ENCODE measurements at places on chromosomes 13 and 19.

DNA sequence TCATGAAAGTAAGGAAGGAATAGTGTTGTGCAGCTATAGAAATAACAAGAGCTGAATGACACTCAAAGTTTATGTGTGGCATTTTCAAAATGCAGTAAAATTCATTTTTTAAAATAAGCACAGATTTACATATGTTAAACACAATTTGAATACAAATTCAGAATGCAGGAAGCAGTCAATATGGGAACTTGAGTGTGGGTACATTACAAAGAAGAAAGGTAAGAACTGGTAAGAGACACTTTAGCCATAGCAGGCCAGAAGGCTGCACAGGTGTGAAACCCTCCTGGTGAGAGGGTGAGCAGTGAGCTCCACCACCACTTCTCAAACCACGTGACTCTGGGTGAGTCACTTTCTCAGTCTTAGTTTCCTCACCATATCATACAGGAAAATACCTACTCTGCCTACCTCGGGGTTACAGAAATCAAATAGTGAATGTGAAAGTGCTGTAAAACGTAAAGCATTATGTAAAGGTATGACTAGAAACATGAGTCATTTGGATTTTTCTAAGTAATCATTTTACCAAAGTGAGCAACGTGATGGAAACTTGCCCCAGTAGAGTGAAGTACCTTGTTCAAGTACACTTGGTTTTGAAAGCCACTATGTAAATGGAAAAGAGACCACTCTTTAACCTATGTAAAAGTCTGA is 40.5 kb downstream of the USP12 start:
- no peak for DNase-seq

GRCh38 chr13:36068566-36068965 is 62.6 kb downstream of the DCLK1 start:
- no peak for DNase-seq

DNA sequence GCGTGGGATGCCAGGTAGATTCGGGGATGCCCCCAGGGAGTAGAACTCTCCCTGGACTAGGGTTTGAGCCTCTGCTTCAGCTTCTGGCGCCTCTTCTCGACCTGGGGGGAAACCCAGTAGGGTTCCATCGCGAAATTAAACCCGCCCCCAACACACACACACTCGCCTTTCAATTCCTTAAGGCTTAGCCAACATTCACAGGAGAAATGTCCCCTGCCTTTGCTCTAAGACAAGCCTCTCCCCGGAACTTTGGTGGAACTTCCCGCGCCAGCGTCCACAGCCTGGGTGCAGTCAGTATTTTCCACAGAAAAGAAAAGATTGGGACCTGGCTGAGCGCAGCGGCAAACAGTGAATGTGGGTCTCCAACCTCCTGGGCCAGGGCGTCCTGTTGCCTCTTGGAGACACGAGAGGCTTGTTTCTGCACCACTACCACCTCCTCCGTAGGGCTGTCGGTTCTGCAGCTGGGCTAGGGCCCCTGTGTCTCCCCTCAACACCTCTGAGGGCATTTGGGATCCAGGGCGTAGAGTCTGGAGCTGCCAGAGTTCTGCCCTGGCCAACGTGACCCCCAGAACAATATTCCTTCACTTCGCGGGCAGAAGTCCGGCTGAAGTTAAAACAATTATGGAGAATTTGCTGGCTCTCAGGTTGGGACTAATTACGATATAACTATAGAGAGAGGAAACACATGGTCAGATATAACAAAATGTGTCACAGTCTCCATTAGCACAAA is 3.2 kb downstream of the PDX1 start:
- no peak for DNase-seq

DNA sequence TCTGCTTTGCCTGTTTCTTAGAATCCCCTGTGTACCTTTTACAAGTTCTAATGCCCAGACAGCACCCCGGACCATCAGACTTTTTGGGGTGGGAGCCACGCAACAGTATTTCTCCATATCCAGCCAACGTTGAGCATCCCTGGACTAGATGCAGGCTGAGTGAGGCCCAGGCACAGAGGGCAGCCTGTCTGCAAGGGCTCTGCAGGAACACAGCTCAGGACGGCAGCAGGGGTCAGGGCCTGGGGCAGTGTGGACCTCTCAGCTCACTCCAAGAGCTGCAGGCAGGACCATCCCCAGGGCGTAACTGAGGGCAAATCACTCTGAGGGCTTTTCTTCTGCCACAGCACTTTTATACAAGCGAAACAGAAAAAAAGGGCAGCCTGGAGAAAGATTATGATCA is 95.8 kb downstream of the DNAJC15 start:
- DNase-seq: no peak

- no peak for DNase-seq
Measured at GRCh38 chr19:29873801-29874575, 62.2 kb downstream of the CCNE1 start.

DNA sequence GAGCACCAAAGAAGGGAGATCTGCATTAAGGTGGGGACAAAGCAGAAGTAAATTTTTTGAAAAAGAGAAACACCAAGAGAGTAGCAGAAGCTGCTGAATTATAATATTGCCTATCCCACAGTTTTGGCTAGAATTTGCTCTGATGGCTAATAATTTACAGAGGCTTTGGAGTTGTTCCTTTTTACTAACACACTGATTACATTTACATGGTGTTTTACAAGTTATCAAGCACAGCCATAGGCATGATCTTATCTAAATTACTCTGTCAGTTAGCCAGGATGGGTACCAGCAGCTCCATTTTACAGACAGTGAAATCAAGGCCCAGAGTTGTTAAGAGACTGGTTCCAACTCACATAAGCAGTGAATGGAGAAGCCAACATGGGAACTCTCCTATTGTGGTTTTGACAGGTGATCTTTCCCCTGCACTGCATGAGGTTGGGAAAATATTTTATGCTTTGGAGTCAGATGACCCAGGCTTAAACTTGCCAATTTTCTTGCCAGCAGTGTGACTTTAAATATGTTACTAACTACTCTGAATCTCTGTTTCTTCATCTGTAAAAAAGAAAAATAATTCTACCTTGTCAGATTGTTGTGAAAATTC is 33.5 kb upstream of the ESD start:
- DNase-seq: no peak

GRCh38 chr13:29752175-29752574 is 98.2 kb downstream of the UBL3 start:
- no peak for DNase-seq

- no peak for DNase-seq
Measured at GRCh38 chr13:27133889-27134288, 37.7 kb downstream of the USP12 start.

GRCh38 chr13:24004142-24004899 is 107.0 kb upstream of the C1QTNF9B start:
- no peak for DNase-seq

- no peak for DNase-seq
Measured at GRCh38 chr19:49065905-49066512, 1.4 kb upstream of the NTF4 start.

GRCh38 chr19:8311461-8312260 is 3.5 kb upstream of the CD320 start:
- no peak for DNase-seq

- DNase-seq: no peak
Measured at GRCh38 chr13:36090592-36090991, 40.6 kb downstream of the DCLK1 start.

- no peak for DNase-seq
Measured at GRCh38 chr19:31356587-31357314, 7.5 kb upstream of the TSHZ3 start.

DNA sequence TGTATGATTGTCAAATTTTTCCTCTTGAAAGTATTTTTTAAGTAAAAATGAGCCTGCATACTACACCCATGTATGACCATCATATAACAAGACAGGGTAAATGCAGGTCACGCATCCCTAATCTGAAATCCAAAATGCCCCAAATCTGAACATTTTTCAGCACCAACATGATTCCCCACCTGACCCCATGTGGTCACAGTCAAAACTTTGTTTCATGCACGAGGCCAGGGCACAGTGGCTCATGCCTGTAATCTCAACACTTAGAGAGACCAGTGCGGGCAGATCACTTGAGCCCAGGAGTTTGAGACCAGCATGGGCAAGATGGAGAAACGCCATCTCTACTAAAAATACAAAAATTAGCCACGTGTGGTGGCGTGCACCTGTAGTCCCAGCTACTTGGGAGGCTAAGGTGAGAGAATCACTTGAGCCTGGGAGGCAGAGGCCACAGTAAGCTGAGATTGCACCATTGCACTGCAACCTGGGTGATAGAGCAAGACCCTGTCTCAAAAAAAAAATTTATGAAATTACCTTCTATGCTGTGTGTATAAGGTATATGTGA is 63.7 kb upstream of the NPAS1 start:
- no peak for DNase-seq

- no peak for DNase-seq
Measured at GRCh38 chr19:7602935-7603497, 7.4 kb downstream of the CAMSAP3 start.

DNA sequence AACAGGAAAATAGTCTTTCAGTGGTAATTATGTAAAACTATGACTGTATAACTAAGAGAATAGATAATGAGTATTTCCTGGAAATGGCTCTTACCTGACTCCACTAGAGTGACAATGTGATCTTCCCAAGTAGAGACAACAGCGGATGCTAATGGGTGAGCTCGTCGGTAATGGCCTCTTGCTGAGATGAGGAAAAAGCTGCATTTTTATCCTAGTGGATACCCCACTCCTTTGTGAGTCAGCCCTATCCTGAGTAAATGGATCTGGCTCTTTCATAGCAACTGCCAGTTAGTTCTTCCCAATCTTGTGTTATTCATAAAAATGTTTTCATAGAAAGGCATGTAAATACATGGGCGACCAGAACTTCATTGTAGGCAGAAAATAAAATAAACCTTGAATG is 299.5 kb downstream of the NALCN start:
- DNase-seq: no peak

GRCh38 chr13:95304453-95304852 is 3.2 kb upstream of the ABCC4 start:
- DNase-seq: no peak

GRCh38 chr19:1084024-1084868 is 10.9 kb downstream of the POLR2E start:
- DNase-seq: no peak

GRCh38 chr19:46618670-46619231 is 6.1 kb downstream of the PTGIR start:
- DNase-seq: no peak

DNA sequence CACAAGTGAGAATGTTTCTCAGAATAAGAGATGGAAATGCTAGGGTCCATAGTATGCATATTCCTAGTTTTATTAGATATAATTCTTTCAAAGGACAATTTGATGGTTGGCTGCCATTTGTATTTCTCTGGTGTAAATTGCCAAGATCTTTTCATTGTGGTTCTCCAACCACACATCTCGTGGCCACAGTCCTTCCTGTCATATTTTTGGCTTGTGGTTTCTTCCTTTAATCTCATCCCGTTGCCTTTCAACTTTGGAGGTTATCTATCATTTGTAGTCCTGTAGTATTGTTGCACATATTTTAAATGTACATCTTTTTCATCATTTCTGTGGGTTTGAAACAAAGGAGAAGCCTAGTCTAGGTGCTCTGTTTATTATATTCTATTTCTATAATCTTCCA is 61.2 kb downstream of the WASF3 start:
- DNase-seq: no peak

- no peak for DNase-seq
Measured at GRCh38 chr13:57666131-57666953, 34.8 kb downstream of the PCDH17 start.

GRCh38 chr13:51770681-51771417 is 33.1 kb downstream of the DHRS12 start:
- no peak for DNase-seq

DNA sequence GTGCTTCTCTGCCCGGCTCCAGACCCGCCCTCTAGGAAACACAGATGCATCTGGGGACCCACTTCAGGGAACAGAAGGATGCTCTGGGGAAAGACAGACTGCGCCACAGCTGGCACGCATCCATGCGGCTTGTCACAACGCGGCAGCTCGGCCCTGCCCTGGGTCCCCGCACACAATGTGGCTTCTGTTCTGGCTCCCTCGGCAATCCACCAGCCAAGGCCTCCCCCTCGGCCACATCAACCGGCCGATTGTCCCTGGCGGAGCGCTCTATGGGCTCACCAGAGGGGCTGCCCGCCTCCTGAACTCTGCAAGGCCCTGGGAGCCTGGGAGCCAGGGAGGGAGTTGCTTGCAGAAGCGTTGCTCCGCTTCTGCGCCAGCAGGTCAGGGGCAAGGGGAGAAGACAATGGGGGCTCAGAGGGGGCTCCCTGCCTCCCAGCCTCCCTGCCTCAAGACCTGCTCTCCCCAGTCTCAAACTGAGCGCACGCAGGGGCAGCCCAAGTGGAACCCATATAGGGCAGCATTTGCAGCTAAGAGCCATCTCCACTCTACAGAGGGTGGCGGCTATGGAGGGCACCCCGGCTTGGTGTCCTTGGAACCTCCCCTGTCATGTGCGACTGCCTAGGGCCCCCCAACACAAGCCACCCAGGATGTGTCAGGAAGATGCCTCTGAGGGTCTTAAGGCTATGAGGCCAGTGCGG is 37.9 kb downstream of the MLLT1 start:
- no peak for DNase-seq

DNA sequence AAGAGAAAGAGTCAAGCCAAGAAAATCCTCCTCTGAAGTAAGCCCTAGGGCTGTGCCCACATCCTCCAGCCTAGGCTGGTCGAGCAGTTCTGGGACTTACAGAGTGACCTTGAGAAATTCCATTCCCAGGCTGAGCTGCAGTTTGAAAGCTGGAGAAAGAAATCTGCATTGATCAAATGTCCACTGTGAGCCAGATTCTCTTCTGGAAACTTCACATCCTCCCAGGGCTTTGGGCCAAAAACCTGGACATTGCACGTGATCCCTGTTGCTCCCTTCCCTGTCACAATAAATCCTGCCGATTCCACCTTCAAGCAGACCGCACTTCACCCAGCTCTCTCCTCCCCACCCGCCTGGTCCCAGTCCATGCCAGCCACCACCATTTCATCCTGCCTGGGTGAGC is 15.7 kb downstream of the TMEM143 start:
- DNase-seq: no peak

DNA sequence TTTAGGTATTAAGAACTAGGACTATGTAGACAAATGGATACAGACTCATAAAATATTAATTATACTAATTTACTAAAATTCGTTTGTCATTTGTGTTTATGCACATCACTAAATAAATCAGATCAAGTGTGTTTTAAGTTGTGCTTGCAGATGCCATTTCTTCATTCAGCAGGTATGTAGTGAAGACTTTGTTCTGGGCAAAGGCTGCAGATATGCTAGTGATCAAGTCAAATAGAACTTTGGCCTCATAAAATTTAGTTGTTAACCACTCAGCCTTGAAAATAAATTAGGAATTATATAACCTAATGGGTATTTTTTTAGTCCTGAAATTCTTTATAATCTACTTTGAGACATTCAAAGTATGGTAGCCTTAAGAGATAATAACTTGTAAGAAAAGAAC is 80.4 kb upstream of the TRPC4 start:
- DNase-seq: no peak

DNA sequence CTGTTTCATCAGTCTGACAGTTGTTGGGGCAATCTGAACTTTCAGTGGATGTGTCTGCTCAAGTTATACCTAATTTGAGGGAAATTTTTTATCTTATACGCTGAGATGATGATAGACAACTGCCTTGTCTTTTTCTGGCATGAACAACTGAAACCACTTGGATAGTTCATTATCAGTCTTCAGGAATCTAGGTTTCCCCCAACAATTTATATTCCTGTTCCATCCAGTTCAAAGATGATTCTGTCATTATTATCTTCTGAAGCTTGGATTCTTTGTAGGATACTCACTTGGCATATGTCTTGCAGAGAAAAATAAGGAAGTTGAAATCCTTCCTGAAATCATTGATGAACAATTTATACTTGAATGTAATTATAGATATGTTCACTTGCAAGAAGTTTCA is 193.7 kb downstream of the LMO7 start:
- DNase-seq: no peak

- DNase-seq: no peak
Measured at GRCh38 chr13:103196356-103196755, 130.1 kb upstream of the SLC10A2 start.

Data from hepatic stellate cell (primary cell).